Cerebellum (tissue), 4 donors: ENCODE measurements at places on chromosomes 2 and 18.

GRCh38 chr2:84731185-84731584 lies 149.7 kb downstream of the TRABD2A start:
- DNase-seq = no peak

DNA sequence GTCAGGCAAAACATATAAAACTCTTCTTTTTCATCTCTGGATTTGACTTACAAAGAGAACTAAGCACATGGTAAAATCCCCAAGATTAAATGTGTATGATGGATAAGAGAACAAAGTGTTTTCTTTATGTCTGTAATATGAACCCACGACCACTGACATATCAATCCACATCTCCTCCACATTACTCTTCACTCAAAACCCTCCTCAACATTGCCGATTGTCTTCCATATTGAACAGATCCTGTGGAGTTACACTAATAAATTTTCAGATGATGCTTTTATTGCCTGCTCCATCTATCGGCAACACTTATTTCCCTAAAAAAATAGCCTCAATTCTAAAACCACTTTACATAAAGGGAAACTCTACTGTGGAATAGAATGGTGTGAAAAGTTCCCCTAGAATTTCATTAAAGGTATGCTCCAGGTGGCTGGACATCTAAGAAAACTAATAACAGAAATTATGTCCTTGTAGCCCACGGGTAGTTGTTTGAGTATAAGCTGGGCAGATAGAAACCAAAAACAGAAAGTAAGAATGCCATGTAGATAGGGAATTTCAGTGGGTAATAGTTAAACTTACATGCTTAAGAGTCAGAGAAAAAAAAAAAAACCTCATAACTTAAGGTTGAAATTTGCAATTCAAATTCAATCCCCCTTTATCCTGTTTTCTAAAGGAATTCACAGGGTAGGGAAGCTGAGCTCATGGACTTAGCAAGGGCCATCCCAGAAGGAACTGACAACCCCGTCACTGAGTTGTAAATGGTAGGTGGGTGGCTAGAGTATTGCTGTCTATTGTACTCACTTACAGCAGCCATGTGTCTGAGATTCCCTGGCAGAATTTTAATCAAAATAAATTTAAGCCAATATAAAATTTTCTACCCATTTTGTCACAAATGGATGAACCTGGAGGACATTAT lies 305.4 kb upstream of the LYPD1 start:
- no peak for DNase-seq

DNA sequence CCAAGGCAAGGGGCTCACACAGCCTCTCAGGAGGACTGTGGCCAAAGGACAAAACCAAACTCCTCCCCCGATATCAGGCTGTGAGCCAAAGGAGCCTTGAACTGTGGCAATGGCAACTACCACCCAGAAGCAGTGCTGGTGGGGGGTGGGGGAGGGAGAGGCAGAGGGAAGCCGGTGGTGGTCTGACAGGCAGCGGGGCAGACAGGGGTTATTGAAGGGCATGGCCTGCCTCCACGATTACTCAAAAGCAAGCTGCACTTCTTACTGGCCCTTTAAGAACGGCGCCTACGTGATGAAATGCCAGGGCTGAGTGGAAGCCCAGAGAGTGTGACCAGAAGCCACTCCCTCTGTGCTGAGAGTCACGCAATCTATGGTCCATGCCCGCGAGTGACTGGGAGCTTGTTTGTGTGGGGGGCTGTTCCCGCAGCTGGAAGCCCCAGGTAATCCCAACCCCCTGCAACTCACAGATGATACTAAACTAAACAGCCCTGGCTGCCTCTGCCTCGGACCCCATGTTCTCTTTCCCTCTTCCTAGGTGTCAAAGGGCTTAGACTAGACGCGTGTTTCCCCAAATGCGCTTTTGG lies 128.2 kb upstream of the CXCR4 start:
- DNase-seq = no peak

- no peak for DNase-seq
Measured at GRCh38 chr2:226679389-226680065, 120.1 kb downstream of the IRS1 start.

- DNase-seq = no peak
Measured at GRCh38 chr2:10030311-10030736, 13.0 kb upstream of the KLF11 start.
